Right renal pelvis (tissue), 4 donors: ENCODE measurements at places on chromosomes 16 and 17. TPM values are rescaled to one million over a fixed set of nuclear protein-coding genes. Genes with fewer than 3 reads are reported as not detected.

Gene CHTF18
- 26.7 TPM for polyA plus RNA-seq

Gene ZACN
- polyA plus RNA-seq: 17.4 TPM

Gene CTRB1
- not detected for polyA plus RNA-seq

Gene APPBP2
- polyA plus RNA-seq: 45.5 TPM

Gene PTX4
- 0.04 TPM for polyA plus RNA-seq

Gene GPRC5C
- 145 TPM for polyA plus RNA-seq

Gene SALL1
- 115 TPM for polyA plus RNA-seq

Gene HAS3
- 4.2 TPM for polyA plus RNA-seq

Gene GJC1
- 20.4 TPM for polyA plus RNA-seq

Gene NACA2
- polyA plus RNA-seq: 4.3 TPM

Gene CD300A
- 0.86 TPM for polyA plus RNA-seq
